Stimulated activated CD8-positive, alpha-beta memory T cell treated with anti-CD3 and anti-CD28 coated beads, Interleukin-15, amount 100 ng/mL, for 48 hours (primary cell): ENCODE measurements at places on chromosomes 16 and 17.

DNA sequence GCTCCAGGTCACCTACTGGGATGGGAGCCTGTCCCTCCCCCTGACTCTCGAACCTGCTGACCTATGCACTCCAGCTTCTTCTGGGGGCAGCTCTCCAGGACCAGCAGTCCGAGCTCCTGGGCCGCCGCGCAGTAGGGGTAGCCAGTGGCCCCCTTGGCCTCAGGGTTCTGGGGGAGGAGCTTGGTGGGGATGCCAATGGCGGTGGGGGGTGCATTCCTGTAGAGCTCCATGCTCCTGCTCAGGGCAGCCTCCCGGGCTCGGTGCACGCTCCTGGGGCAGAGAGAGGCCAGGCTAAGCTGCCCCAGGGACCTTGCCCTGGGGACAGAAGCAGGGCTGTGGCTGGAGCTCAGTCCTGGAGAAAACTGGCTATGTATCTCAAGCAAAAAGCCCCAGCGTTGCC is 7.7 kb upstream of the SPATA2L start:
- DNase-seq: no peak

GRCh38 chr16:3594316-3595109 is 16.9 kb downstream of the SLX4 start:
- DNase-seq: no peak

GRCh38 chr17:2122641-2123302 is 67.9 kb downstream of the HIC1 start:
- DNase-seq: no peak

DNA sequence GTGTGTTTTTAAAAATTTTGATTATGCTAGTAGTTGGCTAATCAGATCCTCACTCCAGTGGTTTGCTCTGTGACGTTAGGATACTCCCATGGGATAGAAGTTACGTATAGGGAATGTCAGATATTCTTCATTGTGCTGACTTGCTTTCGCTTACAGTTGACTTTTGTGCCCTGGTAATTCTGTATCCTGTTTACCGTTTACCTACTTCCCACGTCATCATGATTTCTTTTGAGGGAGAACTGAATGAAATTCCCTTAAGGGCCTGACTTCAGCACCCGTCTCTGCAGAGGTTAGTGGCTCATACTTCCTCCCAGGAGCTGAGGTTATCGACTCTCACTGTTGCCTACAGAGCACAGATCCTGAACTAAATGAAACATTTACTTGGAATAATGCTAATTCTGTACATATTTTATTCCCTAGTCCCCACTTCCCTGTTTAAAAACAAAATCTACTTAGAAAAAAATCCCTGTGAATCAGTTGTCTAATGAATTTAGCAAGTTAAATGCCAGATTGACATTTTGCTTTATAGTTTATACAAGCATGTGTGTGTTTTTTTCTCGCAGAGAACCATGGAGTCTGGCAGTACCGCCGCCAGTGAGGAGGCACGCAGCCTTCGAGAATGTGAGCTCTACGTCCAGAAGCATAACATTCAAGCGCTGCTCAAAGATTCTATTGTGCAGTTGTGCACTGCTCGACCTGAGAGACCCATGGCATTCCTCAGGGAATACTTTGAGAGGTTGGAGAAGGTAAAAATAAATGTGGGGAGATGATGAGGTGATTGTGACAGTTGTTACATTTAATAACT is 2.8 kb downstream of the PRKAR1A start:
- no peak for DNase-seq

GRCh38 chr17:57899822-57900221 is 50.0 kb upstream of the MRPS23 start:
- no peak for DNase-seq

GRCh38 chr16:21302454-21302853 is 24.4 kb upstream of the CRYM start:
- no peak for DNase-seq

DNA sequence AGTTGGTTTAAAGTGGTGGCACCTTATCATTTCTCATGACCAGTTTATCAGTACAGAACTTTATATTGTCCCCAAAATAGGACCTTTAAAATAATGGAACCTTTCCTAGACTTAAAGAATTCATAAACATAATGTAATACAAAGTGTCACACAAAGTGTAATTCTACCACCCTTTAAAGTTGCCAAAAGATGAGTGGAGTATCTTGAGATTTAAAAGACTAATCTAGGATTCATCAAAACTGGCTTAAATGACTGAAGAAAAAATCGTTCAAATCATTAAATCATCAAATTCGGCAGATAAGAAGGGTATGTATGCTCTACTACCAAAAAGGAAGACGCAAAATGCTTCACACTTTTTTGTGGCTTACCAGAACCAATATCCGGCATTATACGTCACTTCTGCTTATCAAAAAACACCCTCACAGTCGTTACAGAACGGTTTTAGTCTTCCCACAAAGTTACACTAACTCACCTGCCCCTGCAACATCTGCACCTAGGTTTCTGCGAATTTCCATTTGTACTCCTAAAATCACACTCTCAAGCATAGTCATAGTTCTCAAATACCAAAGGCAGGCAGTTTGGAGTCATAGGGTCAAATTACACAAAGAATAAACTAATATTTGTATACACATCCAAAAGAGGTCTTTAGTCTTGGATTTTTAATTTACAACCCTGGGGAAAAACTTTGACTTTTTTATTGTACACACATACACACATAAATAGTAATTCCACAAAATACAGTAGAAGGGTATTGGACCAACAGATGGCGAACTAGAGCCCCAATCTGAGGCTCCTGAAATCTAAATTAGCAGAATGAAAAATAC is 1.4 kb upstream of the KANSL1 start:
- peak; percentile 29 for DNase-seq

- no peak for DNase-seq
Observed at GRCh38 chr17:13989138-13989537, 80.2 kb upstream of the COX10 start.

DNA sequence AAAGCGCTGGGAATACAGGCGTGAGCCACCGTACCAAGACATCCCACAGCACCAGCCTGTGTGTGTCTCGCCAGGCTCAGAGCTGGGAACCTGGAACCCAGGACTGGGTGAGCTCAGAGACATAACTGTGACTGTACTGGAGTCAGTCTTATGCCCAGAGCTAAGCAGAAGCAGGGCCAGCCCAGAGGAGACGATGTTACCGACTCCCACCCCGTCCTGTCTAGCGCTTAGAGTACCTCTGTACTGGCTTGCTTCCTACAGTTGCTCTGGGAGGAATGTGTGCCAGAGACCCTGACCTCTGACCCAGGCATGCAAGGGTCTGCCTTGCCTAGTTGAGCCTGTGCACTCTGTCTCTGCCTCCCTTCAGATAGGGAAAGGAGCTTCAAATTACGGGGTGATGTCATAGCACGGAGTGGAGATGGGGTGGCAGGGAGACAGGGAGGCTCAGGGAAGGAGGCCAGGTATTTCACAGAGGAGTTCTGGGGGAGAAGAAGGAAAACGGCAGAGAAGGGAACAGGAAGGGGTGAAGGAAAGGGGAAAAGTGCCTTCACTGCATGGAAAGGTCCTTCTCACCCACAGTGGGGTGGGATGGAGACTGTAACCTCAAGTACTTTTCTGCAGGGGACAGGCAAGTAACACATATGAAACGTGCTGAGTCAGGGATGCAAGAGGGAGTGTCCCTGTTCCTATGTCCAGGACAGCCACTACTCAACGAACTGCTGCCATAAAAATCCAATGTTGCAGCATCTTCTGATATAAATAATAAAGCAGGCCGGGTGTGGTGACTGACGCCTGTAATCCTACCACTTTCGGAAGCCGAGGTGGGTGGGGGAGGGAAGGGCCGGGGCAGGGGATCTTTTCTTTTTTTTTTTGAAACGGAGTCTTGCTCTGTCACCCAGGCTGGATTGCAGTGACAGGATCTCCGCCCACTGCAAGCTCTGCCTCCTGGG is 5.8 kb upstream of the ARMC5 start:
- DNase-seq: no peak

- DNase-seq: no peak
Observed at GRCh38 chr17:66837885-66838665, 3.2 kb downstream of the CACNG5 start.
